DND-41 (cell line): ENCODE measurements at places on chromosomes 12 and 14.

GRCh38 chr12:2648406-2648805 lies 146.4 kb upstream of the FKBP4 start:
- no peak for DNase-seq

DNA sequence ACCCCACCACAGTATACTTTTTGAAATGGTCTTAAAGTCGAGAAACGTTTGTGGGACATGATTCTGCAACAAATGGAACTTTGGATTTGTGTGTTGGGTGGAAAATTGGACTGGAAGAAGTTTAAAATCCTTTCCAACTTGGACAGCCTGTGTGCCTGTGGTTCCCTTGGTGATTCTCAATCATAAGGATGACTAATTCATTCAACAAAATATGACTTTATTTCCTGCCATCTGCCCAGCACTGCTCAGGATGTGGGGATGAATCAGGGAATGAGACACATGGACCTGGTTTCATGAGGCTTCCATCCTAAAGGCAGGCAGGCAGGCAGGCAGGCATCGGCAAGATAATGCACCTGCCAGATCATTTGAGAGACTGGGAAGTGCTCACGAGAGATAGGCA lies 57.3 kb upstream of the TMEM132D start:
- no peak for DNase-seq

GRCh38 chr12:28424965-28425364 lies 234.7 kb downstream of the CCDC91 start:
- DNase-seq: no peak

- DNase-seq: peak; percentile 53
Measured at GRCh38 chr12:27142101-27142721, 59.8 kb upstream of the C12orf71 start.

DNA sequence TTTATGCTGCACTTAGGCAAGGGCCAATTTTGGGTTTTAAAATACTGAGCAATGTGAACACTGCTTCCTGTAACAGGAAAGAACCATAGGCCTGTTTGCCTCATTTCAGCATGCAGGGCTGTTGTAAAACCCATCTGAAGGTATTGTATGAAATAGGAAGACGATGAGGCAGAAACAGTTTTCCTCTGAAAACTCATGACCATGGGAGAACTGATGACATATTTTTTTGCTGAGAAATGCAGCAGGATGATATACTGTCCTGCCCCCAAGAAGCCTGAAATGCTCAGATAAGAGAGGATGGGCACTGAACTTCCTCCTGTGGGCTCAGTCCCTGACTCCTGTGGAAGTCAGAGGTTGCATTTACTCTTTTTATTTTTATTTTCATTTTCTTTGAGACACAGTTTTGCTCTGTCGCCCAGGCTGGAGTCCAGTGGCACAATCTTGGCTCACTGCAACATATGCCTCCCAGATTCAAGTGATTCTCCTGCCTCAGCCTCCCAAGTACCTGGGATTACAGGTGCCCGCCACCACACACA lies 17.4 kb downstream of the PYGL start:
- no peak for DNase-seq

DNA sequence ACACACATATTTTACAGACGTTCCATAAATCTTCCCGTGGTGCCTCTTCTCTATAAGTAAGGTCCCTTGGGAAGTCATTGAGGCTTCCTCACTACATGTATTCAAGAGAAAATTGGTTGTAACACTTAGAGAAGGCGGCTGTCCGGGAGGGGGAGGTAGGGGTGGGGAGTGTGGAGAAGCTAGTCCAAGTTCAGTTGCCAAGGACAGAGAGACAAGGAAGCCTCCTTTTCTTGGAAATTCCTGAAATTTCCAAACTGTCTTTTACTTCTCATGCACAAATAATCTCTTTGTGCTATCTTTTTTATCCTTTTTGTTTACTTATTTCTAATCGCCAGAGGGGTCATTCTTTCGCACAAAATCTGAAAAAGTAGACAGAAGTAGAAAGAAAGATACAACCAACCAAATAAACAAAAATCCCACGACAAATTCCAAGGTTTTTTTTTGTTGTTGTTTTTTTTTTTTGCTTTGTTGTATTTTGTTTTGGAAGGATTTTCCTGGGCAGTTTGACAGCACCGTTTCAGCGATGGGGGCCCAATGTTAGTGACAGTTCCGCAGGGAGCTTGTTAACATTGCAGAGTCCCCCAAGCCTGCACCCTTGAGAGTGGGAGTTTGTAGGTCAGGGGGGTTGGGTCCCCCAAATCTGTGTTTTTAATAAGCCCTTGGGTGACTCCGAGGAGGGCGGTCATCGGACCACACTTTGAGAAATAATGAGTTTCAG lies 45.2 kb downstream of the MAP1LC3B2 start:
- DNase-seq: no peak
